ENCODE measurements at places on chromosomes 2 and 18.
A peak's percentile ranks its signal among the peaks of the same experiment; 100 is the strongest.

GRCh38 chr2:97693476-97693875 is 19.9 kb upstream of the ZAP70 start:
- DNase-seq: no peak

- DNase-seq: no peak
These were observed 104.8 kb upstream of the SLC8A1 start for GRCh38 chr2:40556739-40557138.

GRCh38 chr2:84855731-84856130 is 25.2 kb downstream of the TRABD2A start:
- DNase-seq: peak; percentile 31

DNA sequence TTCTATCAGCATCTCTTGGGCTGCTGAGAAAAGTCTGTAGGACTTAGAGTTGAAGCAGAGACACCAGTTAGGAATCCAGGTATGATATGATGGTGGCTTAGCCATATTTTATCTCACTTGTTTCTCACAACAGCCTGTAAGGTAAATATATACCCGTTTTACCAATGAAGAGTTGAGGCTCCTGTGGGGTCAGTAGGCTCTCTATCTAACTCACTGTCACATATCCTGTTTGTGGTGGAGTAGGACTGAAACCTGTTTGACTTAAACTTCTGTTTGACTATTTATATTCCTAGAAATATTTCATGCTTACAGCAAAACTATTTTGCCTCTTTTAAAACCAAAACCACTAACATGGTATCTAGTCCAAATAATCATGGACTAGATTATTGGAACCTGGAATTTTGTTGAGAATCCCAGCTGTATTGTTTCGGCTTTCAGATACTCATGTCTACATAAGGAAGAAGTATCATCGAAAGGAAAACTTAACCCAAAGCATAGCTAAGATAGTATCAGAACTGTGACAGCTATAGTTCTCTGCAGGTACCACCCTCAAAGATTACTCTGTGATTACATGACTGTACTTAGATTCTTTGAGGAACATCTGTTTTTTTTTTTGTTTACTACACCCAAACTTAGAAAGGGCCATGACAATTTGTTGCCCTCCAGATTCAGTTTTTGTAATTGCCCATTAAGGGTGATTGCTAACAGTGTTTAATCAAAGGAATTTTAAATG is 216.1 kb upstream of the THUMPD2 start:
- no peak for DNase-seq

- DNase-seq: no peak
These were observed 449.1 kb downstream of the TNS1 start for GRCh38 chr2:217553679-217554078.

DNA sequence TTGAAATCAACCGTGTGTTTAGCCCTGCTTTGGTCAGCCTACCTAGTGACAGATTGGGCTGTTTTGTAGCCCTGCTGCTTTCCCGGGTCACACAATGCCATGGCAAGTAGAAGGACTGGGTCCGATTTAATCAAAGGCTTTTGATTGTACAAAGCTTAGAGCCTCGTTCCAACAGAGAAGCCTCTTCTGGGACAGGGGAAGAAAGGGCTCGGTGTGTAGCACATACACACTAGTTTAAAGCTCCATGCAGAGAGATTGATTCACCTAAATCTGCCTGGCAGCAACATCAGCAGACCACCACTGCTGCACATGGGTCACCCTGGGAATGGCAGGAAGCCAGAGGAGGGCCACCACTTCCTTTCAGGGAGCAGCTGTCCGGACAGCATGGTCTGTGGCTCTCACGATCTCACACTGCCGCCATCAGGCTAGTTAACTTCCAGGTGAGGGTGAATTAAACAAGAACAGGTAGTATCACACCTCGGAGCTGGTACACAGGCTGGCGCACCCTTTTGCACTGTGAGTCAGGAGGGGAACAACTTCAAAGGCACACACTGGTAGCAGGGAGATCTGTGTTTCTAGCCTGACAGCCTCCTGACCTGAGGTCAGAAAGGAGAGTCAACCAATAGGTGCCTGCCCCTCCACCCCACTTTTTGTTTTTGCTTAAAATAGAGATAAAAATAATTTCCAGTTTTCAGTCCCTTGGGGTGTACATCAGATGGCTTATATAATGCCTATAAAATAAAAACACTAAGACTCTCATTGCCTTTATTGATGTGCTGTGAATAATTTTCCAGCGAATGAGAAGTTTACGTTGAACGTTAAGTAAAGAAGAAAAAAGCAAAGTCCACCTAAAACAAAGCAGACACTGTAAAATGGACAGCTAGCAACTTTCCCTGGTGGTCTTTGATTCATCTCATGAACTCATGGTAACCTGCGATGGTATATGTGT is 108.5 kb downstream of the CDCA7 start:
- no peak for DNase-seq

DNA sequence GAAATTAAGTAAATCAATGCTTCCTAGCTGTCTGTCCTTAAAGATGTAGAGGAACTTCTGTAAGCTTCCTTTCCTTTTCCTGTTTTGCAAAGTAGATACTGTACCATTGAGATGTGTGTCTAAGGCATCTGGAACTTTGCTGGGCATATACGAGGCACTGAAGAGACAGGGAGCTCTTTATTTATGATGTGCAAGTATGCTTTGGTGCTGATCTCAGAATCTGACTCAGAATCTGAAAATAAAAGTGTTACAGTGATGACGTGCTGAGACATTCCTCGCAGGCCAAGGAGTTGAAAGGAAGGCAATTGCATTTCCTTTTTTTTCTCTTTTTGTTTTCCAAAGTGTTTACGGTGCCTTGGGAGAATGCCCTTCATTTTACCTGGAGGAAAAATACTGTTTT is 230.9 kb upstream of the RGPD4 start:
- DNase-seq: no peak

- no peak for DNase-seq
These were observed 19.6 kb upstream of the STON1 start for GRCh38 chr2:48510329-48510728.

DNA sequence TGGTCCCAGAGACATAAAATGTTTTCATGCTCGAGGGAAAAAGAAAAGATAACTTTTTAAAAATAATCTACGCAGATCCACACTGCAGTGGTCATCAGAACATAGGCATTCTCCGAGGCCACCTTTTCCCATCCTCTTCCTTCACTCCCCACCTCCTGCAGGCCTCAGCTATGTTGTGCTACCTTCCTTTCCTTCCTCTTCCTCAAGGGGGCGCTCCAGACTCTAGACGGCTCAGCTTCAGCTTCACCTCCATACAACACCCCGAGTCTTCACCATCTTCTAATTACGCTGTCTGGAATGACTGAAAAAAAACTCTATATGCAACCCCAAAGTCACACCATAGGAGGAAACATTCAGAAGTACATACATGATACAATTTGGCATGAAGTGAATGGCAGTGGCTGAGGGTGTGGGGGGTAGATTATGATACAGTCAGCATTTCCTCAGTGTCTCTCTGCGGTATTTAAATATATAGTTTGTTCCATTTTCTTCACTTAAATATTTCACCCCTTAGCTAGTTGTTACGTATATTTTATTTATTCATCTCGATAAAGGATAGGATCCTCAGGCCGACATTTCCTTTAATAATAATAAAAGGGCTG is 583.6 kb downstream of the IRS1 start:
- peak; percentile 71 for DNase-seq

GRCh38 chr2:138157372-138157771 is 193.1 kb downstream of the HNMT start:
- no peak for DNase-seq

DNA sequence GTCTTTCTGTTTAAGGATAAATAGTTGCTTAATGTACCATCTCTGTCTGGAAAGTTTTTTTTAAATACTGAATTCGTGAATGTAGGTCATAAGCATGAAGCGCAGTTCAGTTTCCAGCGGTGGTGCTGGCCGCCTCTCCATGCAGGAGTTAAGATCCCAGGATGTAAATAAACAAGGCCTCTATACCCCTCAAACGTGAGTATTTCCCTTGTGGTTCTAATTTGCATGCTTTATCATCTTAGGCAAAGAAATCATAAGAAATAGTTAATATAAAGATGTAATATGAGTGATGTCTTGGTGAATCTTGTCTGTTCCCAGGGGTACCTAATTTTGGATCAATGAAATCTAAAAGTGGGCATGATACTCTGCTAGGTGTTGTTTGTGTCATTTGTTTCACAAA is 1.5 kb downstream of the NDC80 start:
- no peak for DNase-seq

DNA sequence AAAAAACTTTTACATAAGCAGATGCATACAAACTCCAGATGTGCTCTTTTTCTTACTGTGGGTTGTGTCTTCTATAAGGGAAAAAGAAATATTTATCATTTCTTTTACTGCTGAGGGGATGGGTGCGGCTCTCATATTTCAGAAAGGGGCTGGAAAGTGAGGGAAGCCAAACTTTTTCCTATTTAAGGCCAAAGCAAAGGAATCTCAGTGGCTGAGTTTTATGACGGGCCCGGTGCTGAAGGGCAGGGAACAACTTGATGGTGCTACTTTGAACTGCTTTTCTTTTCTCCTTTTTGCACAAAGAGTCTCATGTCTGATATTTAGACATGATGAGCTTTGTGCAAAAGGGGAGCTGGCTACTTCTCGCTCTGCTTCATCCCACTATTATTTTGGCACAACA is at the start of gene COL3A1:
COL3A1 (plus strand) TSS at position 210 of the 400 bp plus-strand sequence; CDS start at position 327, 117 bp downstream.
- DNase-seq: no peak

DNA sequence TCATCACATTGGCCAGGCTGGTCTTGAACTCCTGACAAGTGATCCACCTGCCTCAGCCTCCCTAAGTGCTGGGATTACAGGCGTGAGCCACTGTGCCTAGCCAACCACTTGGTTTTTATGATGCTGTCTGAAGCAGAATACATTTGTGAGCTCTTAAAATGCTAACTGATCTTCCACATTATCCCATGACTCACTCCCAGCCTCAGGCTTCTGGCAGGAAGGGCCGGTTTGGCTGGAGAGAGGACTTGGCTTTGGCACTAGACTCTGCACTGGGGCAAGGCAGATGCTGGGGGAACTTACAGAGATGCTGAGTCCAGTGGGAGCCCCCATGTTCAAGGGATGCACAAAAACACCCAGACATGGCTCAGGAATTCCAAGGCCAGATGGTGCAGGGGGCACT is 40.5 kb upstream of the SH3BP4 start:
- no peak for DNase-seq

GRCh38 chr18:58605027-58606020 is 23.6 kb downstream of the ALPK2 start:
- peak; percentile 24 for DNase-seq

DNA sequence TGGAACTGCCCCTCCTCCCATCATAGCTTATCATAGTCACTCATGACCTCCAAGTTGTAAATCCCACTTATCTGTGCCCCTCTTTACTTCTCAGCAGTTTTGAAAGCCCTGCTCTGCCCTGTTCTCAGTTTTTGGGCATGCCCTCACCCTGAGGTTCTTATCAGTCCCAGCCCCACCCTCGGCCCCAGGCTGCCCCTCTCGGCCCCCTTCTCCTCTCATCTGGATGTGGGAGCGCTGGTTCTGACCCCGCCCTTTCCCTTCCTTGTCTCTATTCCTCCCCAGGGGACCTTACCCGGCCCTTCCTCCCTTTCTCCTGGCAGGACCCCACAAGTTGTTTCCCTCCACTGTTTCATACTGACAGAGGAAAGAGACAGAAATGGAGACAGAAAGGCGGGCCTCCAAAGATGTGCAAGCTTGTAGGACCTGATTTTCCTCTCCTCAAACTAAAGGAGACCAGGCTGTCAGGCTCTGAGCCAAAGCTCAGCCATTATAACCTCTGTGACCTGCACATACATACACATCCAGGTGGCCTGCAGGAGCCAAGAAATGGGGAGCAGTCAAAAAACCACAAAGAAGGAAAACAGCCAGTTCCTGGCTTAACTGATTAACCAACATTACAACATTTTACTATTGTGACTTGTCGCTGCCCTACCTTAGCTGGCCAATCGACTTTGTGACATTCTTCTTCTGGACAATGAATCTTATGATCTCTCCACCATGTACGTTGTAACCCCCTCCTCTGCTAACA is 171.0 kb upstream of the HS6ST1 start:
- no peak for DNase-seq

DNA sequence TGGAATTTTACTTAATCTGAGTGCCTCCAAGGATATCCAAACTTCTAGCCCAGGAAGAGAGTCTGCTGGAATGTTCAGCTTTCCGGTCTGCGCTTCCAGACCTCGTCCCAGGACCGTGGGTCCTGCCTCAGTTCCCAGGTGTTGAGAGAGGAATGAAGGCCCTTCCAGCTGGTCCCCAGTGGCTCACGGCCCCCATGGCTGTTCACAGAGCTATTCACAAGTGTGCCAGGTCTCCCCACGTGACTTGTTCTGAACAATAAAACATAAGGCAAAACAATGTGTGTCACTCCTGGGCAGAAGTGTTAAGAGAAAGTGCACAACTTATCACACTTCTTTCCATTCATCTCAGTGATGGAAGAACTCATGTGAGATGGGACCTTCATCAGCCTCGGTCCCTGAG is 20.1 kb upstream of the TEX51 start:
- no peak for DNase-seq

DNA sequence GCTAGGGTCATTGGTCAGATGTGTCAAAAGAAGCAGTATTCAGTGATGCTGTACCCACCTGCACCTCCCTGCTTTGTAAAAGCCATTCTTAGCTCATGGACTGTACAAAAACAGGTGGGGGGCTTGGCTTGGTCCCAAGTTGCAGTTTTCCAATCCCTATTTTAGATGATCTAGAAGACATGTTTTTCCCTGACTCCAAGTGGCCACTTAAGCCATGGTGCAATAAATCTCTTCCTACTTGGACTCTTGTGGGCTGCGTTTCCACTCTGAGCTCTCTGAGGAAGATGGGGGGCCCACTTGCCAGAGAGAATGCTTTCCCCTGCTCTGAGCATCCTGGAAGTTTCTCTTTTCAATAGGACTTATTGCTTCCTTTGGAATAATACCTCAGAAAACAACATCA is 57.0 kb upstream of the SPP2 start:
- no peak for DNase-seq

GRCh38 chr2:113201496-113202304 is 27.9 kb downstream of the PSD4 start:
- DNase-seq: no peak

DNA sequence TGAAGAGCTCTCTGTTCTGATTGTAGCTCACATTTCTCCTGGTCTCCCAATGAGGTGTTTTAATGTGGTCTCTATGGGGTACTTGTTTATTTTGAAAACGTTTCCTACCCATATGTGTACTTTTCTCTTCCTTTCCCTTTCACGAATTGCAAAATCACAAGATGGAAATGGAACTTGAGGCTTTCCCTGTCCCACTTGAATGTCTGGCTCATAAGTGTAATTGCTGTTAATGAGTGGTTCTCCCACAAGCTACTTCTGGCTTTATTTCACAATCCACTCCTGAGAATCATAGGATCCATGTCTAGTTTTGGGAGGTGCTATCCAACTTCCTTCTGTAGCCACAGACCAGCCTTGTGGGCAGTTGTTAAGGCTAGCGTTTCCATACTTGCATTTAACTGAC is 81.1 kb upstream of the CAVIN2 start:
- DNase-seq: no peak

- no peak for DNase-seq
These were observed 60.6 kb downstream of the PTPN4 start for GRCh38 chr2:119820275-119820674.
